ENCODE measurements at places on chromosomes 3 and 15.

GRCh38 chr15:39171944-39172368 is 408.9 kb upstream of the THBS1 start:
- DNase-seq: no peak

DNA sequence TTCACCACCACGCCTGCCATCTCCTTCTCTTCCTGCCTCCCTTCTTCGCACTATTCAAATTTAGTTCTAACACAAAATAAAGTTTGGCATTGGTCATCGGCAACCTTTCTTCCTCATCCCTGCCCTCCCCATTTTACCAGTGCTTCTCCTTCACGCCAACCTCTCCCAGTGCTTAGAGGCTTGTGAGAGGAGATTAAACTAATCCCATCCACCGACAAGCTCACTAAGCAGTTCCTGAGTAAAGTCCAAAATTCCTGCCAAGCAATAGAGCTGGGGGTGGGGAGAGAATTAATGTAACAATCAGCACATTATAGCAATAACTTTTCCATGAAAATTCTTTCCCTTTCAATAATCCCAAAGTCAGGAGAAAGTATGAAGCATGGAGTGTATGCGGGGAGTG is 157.4 kb upstream of the GMNC start:
- no peak for DNase-seq

DNA sequence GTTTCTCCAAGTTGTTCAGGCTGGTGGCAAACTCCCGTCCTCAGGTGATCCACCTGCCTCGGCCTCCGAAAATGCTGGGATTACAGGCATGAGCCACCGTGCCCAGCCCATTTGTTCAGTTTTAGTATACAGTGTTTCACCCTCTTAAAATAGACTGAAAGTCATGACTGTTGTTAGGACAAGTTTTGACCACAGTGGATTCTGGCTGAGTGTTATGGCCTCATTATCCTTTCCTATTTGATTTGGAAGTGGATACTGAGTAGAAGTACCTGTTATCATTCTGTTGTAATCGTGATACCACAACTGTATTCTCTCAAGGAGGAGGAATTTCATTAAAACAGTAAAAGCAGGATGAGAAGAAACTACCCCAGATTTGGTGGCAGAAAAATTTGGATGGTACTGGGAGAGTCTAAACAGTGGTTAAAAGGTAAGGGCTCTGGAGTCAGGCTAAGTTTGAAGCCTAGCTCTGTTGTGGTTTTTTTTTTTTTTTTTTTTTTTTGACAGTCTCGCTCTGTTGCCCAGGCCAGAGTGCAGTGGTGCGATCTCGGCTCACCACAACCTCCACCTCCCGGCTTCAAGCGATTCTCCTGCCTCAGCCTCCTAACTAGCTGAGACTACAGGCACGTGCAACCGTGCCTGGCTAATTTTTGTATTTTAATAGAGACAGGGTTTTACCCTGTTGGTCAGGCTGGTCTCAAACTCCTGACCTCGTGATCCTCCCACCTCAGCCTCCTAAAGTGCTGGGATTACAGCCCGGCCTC is 2.6 kb downstream of the MAP2K1 start:
- no peak for DNase-seq

GRCh38 chr15:31005660-31006059 is 14.2 kb upstream of the MTMR10 start:
- DNase-seq: no peak

All from type B pancreatic cell (in vitro differentiated cells).